Activated CD4-positive, alpha-beta T cell treated with anti-CD3 and anti-CD28 coated beads, Interleukin-2, amount 50 U/mL, for 24 hours (primary cell): ENCODE measurements at places on chromosomes 7 and 10.

DNA sequence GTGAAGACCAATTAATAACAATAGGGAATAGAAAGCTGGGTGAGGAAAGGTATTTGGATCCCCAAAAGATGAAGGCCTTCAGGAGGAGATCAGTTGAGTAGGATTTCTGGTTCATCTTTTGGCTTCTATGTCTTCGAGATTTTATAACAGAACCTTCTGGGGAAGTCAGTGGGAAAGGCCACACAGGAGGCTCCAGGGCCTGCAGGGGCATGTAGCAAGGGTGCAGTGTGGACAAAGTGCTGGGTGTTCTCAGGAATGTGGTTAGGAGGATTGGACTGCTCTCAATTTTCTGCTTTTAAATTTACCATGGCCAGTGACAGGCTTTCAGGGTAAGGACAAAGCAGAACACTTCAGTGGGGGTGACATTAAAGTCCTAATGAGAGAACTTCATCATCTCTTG, 378.0 kb downstream of the CCSER2 start:
- no peak for DNase-seq

- DNase-seq: no peak
These were observed 119.2 kb upstream of the NPVF start for GRCh38 chr7:25347360-25348066.

DNA sequence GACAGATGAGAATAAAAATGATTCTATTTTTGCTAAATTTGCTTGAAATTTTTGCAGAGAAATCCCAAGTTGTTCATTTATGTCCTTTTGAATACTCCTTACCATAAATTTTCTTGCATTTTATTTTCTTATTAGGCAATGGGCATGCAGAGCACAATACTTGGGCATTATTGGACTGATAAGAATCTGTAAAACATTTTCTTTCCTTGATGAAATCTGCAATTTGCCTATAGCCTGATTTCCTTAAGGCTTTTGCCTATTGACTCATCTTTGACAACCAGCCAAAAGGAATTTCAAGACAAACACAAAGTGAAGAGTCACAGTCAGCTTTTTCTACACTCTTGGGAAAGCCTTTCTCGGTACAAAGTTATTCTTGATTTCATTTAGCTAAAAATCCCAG, 30.5 kb upstream of the GNAT3 start:
- no peak for DNase-seq

DNA sequence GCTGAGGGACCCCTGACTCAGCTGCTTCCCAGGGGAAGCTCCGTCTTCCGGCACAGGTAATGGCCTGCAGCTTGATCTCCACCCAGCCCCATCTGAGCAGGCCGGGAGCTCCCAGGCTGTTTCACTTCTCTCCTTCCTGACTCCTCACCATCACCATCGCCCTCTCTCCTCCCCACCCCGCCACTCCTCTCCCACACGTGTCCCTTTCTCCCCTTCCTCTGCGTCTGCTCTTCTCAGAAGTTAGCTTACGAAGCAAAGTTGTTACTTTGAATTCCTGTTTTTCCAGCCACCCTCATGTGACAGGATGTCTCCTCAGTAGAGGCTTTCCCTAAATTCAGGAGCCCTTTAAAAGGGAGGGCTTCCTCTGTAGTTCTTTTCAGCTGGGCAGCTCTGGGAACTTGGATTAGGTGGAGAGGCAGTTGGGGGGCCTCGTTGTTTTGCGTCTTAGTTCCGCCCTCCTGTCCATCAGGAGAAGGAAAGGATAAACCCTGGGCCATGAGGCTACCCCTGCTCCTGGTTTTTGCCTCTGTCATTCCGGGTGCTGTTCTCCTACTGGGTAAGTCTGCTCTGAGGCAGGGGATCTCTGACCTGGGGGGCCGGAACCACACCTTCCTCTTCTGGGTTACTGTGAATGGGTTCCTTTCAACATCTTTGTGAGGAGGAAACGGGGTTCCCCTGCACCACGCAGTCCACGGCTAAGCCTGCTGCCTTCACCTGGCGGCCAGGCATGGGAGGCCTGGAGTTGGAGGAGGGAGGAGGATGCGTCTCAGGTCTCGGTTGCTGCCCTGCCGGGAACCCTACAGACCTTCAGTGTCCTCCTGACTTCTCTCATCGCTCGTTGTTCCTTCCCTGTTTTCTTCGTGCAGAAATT, at the start of gene MRC1:
Gene MRC1, plus strand, starts transcription at position 378 of the 871 bp plus-strand sequence. Its CDS starts 118 bp downstream, at position 496.
- no peak for DNase-seq

DNA sequence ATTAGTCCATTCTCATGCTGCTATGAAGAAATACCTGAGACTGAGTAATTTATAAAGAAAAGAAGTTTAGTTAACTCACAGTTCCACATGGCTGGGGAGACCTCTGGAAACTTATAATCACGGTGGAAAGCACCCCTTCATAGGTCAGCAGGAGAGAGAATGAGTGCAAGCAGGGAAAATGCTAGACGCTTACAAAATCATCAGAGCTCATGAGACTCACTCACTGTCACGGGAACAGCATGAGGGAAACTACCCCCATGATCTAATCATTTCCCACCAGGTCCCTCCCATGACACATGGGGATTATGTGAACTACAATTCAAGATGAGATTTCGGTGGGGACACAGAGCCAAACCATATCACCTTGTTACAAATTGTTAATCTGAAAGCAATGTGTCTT, 15.8 kb downstream of the TAS2R39 start:
- no peak for DNase-seq

DNA sequence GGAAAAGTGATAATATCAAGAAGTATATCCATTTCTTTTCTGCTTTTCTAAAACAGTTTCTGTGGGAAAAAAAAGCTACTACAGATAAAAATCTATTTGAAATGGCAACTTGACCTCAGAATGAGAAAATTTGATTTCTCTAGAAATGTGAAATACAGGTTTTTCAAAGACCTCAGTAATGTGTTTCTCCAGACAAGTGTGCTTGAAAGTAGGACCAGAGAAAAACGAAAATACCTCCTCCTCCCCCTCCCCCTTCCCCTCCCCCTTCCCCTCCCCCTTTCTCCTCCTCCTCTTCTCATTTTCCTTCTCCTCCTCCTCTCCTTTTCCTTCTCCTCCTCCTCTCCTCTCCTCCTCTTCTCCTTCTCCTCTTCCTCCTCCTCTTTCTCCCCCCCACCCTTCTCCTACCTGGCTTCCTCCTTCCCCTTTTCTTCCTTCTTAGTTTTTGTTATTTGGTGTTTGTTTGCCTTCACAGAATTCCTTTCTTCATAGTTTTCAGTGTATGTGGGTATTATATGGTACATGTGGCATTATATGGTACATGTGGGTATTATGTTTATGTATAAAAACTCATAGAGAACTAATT, 179.4 kb downstream of the CDK14 start:
- DNase-seq: no peak

GRCh38 chr10:131706476-131706875, 194.3 kb upstream of the PPP2R2D start:
- DNase-seq: no peak
